ENCODE measurements at places on chromosomes 2 and 18.

DNA sequence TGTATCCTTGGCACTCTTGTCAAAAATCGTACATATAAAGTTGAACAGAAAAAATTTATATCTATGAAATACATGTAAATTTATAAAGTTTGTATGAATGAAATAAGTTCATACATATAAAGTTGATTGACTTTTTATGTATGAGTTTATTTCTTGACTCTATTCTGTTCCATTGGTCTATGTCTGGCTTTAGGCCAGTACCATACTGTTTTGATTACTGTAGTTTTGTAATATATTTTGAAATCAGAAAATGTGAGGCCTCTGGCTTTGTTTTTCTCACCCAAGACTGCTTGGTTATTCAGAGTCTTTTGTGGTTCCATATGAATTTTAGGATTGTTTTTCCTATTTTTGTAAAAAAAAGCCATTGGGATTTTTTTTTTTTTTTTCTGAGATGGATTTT, 41.8 kb upstream of the SP9 start:
- no peak for DNase-seq

DNA sequence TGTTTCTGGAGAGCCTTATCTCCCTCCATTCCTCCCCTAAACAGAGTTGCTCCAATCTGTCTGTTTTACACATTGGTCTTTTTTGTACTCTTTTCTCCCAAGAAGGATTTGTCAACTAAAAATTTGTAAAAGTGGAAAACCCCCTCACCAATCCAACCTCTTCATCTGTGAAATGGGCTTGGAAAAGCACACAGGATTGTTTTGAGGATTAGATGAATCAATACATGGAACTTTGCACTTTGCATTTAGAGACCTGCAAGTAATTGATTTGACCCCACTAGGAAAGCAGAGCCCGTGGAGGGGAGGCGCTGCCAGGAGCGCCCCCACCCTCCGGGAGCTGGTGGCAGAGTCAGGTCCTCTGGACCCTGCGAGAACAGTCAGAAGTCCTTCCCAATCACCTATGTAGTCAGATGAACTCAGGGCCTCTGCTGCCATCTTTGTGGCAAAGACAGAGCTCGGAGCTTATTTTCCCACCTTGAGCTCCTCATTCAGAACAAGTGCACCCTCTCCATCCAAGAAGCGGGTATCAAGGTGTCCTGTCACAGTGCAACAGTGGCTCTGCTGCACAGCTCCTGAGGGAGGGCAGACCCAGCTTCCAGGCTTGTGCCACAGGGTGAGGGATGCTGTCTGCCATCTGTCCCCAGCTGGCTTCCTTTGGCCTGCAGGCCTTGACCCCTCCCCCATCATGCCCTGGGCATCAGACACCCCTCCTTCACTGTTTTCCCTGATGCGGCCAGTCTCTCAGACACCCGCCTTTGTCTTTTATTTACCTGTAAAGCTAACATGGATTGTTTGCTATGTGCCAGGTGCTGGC, 1.7 kb upstream of the TMEM185B start:
- DNase-seq: no peak

DNA sequence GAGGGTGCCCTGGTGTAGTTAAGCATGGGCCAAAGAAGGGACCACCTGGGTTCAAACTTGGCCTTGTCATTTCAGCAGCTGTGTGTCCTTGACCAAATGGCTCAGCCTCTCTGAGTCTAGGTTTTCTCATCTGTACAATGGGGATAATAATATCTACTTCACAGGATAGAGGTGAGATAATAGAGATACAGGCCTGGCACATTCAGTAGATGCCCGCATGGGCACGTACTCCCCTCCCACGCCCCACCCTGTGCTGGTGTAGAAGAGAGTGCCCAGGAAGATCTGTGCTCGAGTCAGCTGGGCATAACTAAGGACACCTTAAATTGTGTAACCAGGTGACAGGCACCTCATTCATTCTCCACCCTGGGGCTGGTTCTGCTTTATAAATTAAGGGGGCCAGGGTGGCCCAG, 8.4 kb upstream of the TMEM185B start:
- no peak for DNase-seq

DNA sequence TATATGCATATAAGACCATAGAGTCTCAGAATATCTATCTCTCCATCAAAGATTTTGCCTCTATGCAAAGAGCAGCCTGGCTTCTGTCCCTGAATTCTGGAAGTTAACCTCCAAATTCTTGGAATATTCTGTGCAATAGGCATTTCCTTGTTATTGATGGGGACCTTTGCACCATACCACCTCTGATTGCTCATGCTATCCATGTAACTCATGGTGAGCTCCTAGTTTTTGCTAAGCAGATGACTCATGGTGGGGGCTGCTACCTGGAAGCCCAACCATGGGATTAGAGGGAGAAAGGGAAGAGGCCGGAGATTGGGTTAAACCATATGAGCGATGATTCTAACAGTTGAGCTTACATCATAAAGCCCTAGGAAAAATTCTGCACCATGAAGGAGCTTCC, 310.2 kb upstream of the FIGN start:
- DNase-seq: no peak

GRCh38 chr2:138094031-138094430, 129.8 kb downstream of the HNMT start:
- no peak for DNase-seq

DNA sequence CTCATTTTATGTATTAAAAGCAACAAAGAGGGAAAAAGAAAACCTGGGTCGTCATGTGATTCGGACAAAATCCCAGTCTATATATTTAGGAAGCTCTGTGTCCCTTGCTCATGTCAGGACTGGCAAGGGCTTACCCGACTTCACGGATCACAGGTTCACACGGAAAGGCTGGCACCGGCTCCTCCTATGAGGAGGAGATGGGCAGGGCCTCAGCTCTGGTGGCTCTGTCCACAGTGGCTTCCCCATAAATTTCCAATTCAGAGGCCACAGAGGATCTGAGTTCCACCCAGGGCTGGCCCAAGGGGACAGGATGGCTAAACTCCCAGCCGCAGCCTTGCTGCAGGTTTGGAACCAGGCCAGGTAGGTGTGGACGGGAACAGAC, 186.8 kb downstream of the BCL2 start:
- DNase-seq: no peak

DNA sequence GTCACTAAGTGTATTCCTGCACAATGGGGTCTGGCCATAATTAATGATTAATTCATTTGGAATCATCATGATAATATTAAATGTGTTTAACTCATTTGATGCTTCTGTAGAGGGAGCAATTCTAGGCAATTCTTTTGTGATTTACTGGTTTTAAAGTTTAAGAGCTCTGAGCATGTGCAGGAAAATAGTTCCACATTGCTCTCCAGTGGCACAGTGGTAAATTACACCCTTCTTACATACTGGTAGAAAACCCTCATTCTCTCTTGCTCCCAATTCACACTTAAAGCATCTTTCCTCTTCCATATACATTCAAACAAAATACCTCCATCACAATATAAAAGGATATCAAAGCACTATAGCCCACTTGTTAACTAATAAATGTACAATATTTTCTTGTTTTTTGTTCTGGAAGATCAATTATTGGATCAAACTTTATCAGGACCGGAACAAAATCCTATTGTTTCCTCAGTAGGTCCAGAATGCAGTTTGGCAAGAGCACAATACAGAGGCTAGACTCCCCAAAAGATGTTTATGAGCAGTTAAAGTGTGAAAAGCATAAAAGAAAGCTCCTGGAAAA, 844.3 kb downstream of the MBD2 start:
- no peak for DNase-seq

DNA sequence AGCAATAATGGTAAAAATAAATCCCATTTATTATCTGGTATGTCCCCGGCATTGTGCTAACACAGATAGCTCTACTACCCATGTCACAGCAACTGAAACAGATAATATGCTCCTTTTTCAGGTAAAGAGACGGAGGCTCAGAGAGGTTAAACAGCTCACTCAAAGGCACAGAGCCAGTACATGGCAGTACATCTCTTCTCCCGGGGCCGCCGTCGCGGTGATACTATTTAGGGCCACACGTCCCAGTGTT, 693 bp upstream of the PDK1 start:
- DNase-seq: no peak

DNA sequence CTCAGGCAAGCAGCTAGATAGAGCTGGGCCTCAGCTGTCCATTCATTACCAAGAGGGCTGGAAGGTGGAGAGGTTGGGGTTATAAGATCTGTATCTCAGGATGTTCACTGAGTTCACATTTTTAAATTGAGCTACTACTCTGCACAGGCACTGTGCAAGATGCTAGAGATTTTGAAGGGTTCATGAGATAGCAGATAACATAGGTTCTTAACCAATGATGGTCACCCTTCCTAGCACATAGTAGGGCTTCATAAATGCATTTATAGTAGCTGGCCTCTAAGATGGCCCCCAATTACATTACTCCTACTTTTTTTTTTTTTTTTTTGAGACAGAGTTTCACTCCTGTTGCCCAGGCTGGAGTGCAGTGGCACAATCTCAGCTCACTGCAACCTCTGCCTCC, 79.7 kb downstream of the DDX1 start:
- no peak for DNase-seq

DNA sequence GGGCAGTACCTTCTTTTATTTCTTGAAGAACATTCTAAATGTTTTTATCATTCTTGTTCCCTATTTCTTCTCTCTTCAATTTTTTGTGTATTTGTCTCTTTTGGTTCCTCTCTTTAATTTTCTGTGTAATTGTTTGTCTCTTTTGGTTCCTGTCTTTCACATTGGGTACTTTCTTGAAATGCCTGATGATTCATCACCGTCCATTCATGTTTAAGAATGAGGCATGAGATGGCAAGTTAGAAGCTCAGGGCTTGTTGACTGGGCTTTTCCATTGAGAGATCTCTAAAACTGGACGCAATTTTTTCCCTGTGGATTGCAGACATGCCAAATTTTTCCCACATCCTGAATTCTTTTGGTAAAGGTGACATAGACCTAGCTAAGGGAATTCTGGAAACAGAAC, 33.7 kb upstream of the IL1R2 start:
- DNase-seq: no peak
